ENCODE measurements at places on chromosomes 4 and X.

GRCh38 chr4:139207873-139208403, 30.9 kb upstream of the ELF2 start:
- DNase-seq, result no peak

- DNase-seq, result no peak
Observed at GRCh38 chr4:57211131-57211530, 100.9 kb upstream of the IGFBP7 start.

- no peak for DNase-seq
Observed at GRCh38 chrX:71056867-71057266, 11.3 kb downstream of the SNX12 start.

DNA sequence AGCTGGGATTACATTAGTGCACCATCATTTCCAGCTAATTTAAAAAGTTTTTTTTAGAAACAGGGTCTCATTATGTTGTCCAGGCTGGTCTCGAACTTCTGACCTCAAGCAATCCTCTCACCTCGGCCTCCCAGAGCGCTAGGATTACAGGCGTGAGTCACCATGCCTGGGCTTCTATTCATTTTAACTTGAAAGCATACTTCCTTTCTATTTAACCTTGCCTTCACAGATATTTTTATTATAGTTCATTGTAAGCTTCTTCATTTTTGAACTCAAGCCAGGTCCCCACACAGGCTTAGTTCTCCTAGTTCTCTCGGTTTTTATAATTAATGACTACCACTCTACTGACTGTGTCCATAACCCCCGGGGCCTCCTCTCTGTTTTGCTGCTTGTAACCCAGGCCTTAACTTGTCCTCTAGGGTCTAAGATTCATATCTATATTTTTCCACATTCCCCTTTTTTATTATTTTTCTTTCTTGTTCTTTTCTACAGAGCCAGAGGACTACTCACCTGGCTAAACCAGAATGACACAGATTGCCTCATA, 50.7 kb downstream of the SNX12 start:
- DNase-seq, result no peak

GRCh38 chr4:17552427-17552826, 24.6 kb upstream of the LAP3 start:
- no peak for DNase-seq
